ENCODE measurements at places on chromosomes 3 and 15.

DNA sequence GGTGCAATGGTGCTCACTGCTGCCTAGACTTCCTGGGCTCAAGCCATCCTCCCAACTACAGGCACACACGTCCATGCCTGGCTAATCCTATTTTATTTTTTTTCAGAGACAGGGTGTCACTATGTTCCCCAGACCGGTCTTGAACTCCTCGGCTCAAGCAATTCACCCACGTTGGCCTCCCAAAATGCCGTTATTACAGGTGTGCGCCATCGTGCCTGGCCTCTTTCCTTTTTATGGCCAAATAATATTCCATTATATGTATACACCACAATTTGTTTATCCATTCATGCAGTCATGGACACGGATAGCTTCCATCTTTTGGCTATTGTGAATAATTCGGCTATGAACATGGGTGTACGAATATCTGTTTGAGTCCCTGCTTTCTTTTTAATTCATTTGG is 962 bp upstream of the NEK4 start:
- no peak for DNase-seq

DNA sequence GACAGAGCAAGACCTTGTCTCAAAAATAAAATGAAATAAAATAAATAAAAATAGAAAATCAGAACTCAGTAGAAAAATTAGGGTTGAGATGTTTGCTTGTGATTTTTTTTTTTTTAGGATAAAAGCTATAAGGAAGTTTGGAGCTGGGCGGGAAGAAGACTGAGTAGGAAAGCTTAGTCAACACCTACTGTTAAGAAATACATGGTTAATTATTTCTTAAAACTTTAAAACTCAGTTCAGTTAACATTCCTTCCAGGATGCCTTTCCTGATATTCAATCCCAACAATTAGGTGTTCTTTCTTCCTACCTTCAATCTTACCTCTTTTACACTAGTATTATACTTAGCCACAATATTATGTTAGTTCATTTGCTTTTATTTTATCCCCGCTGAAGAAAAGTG is 246.2 kb downstream of the LSAMP start:
- DNase-seq: no peak

GRCh38 chr3:124438813-124439212 is 291.4 kb upstream of the UMPS start:
- DNase-seq: no peak

GRCh38 chr15:69727121-69727924 is 274.7 kb downstream of the RPLP1 start:
- DNase-seq: no peak

DNA sequence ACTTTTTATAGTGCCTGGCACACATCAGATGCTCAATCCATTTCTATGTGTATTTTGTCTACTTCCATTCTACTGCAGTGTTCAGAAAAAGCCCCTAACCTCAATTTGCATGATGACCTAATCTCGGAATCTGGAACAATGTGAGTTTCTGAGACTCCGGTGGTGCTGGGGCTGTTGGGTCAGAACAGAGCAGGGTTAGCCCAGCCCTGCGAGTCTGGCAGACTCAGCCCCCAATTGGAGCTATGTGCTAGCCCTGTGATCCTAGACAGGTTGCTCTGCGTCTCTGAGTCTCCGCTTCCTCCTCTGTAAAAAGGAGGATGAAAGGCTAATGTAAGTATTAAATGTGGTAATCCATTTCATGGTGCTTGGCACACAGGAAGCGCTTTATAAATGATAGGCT is 95.0 kb upstream of the ICE2 start:
- DNase-seq: no peak

GRCh38 chr15:31365032-31365654 is 38.5 kb downstream of the KLF13 start:
- DNase-seq: no peak

DNA sequence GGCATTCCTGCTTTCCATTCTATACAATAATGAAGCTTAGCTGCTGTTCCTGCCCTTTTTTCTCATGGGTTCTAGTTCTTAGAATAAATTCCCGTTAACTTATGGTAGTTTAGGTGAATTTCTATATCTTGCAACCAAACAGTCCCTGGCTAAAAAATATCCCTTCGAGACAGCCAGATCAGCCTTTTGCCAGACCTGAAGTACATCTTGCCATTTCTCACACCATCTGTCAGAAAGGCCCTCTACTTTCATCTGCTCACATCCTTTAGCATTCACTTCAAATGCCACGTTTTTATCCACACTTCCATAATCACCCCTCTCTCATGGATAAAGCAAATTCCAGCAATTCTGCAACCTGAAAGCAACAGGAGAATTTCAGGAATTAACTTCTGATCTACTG is 145.4 kb downstream of the GAP43 start:
- no peak for DNase-seq

- DNase-seq: no peak
Measured at GRCh38 chr3:72120806-72121778, 336.1 kb upstream of the PROK2 start.

GRCh38 chr3:171833789-171834460 is 9.2 kb upstream of the TMEM212 start:
- DNase-seq: no peak

DNA sequence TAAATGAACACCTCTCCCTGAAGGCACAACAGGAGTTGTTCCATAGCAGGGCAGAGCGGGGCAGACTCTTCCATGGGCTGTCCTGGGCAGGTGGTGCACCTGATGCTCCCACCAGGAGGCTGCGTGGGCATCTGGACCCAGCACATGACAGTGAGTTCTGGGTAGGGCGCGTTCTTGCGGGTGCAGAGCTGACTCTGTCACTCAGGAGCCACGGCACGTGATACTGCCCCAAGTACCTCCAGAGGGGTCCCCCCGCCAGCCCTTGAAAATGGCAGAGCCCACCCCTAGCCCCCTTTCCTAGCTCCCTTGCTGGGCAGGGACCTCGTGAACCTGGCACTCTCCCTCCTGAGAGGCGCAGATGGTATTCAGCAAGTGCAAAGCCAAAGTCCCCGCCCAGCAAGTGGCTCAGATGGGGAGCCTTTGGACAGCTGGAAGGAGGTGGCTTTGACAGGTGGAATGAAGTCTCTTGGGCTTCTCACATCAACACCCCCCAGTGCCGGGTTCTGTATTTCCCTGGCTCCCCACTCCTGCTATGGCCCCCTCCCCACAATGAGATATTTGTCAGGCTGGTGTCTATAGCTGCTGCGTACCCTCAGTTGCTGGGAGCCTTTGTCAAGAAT is 172.1 kb downstream of the TBC1D2B start:
- DNase-seq: no peak

DNA sequence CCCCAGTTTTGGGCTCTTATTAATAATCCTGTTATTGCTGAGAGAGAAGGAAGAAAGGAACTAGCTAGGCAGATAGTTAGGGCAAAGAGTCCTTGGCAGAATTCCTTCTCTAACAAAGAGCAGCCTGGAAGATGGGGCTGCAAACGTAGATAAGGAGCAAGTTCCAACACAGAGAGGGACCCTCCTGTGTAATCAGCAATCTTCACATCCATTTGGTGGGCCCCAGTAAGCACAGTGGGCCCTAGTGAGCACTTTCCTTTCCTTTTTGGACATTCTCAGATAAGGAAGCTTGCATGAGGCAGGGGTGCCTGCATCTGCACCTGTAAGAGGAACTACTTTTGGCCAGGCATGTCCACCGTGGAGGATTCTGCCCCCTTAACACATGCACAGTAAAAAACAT is 119.6 kb upstream of the SGO1 start:
- no peak for DNase-seq

DNA sequence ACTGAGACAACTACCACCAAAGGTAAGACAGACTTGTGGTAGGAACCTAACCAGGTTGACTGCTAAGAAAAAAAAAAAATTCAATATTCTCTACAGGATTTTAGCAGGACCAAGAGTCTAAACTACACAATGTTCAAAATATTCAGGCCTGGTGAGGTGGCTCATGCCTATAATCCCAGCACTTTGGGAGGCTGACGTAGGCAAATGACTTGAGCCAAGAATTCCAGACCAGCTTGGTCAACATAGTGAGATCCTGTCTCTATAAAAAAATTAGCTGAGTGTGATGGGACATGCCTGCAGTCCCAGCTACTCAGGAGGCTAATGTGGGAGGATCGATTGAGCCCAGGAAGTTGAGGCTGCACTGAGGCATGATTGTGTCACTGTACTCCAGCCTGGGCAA is 341.6 kb upstream of the WNT5A start:
- DNase-seq: no peak

GRCh38 chr3:145906755-145907154 is 254.2 kb downstream of the PLOD2 start:
- no peak for DNase-seq

GRCh38 chr3:187736418-187736871 is 8.8 kb downstream of the BCL6 start:
- DNase-seq: no peak

DNA sequence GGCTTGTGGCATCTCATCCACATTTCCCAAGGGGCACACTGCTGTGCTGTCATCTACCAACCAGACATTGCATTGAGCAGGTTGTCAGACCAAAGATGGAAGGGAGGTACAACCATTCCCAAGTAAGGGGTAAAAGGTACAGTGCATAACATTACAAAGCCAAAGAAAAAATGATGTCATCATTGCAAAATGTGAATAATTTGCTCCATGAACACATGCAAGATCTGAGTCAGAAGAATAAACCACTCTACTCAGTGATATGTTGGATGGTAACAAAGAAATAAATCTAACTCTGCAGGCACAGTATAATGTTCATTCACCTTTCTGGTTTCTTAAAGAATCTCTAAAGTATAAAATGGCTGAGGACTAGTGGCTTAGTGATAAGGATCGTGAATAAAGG is 202.7 kb downstream of the MAGI1 start:
- DNase-seq: no peak

GRCh38 chr15:70714015-70714414 is 49.3 kb downstream of the UACA start:
- no peak for DNase-seq

DNA sequence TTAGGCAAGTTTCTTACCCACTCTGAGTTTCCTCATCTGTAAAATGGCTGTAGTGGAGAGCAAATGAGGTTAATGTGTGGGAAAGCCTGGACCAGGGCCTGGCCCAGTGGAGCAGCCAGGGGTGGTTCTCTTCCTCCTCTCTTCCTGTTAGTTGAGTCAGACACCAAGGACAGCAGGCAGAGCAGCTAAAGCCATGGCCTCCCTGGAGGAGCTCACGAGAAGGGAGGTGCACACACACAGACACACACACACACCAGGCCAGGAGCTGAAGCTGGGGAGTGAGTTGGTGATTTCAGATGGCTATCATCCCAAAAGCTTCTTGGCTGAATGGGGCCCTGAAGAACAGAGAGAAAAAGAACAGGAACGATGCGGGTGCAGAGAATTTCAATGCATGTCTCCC is 33.2 kb upstream of the TSPAN3 start:
- no peak for DNase-seq

- DNase-seq: no peak
Measured at GRCh38 chr3:45730409-45731154, 41.4 kb downstream of the SACM1L start.

DNA sequence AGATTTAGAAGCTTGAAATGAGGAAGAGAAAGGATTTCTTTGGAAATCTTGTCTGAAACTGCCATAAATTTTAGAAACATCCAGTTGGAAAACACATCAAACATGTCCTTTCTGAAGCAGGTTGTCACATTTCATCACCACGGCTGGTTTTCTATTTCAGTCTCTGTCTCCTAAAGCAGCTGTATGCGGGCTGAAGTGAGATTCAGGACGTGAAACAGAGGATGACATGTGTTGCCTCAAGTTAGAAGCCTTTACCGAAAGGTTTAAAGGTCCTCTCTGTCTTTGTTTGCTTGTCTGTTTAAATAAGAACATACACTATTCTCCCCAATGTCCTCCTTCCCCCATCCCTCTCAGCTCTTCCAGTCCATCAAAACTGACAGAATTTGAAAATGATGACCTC is 141.9 kb downstream of the SQOR start:
- DNase-seq: no peak

DNA sequence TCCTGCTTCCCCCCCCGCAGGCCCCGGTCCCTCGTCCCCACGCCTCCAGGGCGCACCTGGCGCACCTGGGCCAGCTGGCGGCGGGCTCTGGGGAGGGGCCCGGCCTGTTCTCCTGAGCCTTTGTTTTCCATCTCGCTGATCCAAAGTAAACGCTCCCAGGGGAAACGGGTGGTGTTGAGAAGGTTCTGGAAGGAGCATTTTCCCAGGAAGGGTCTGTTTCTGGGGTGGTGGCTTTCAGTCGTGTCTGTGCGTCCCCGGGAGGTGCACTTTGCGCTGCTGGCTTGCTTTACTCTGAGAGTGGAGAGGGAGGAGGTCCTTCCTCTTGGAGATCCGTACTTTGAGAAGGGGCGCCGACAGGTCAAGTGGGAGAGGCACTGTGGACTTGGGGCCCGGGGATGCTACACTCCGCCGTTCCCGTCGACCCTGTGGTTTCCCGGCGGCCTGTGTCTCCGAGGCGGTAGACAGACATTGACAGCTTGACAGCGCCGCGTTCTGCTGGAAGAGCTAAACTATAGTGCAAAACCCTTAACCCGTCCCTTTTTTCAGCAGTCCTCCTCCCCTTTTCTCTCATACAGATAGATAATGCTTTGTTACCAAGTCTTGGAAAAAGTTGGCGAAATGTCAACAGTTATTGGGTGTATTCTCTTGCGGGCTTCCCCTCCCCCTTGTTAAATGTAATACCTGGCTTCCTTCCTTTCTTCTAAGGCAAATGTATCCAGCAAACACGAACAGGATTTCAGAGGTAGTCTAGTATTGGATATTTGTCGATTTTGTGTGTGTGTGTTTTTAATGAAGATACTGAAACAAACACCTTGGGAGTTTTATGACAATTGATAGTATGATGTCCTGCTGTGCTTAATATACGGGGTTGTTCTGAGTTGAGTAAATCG is 6.5 kb downstream of the TPM1 start:
- peak; percentile 44 for DNase-seq

DNA sequence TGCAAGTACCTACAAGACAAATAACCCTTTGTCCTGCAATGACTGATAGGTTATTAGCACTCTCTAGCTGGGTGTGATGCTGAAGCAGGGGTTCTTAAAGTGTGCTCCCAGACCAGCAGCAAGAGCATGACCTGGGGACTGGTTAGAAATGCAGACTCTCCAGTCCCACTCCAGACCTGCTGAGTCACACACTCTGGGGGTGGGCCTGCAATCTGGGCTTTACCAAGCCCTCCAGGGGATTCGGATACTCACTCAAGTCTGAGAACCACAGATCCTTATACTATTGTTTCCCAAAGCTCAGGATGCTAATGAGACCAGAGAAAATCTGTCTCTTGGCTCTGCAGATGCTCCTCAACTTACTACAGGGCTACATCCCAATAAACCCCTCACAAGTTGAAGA is 142.1 kb upstream of the RAD18 start:
- DNase-seq: no peak

DNA sequence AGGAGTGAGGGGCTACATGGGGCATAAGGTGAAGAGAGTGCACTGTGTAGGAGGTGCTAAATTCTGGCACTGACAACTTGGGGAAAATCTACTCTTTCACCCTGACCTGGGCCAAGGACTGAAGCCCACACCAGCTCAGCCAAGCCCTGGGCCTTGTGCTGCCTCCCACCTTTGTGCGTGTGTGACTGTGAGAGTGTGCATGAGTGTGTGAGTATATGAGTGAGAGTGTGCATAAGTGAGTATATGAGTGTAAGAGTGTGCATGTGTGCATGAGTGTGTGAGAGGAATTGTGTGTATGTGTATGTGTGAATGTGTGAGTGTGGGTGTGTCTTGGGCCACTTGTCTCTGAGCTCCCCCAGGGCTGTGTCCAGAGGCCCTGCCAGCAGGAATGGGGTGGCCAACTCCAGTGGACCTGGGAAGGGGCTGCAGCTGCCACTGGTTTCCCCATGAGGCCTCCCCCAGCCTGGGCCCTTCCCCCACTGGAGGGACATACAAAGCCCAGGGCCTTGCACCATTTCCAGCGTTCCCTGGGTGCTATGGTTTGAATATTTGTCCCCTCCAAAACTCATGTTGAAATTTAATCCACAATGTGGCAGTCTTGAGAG is 15.2 kb downstream of the C3orf22 start:
- no peak for DNase-seq

GRCh38 chr15:71821547-71822129 is 11.3 kb downstream of the NR2E3 start:
- no peak for DNase-seq

Measured in cerebellar nuclear complex (tissue), 1 donor.